IgD-negative memory B cell (primary cell): ENCODE measurements at places on chromosomes 2 and 18. TPM values are rescaled to one million over a fixed set of nuclear protein-coding genes. Genes with fewer than 3 reads are reported as not detected.

The SLC39A10 gene
- 11.2 TPM for polyA plus RNA-seq

The ACVR2A gene
- polyA plus RNA-seq: 0.59 TPM

The KLHL14 gene
- polyA plus RNA-seq: 22.5 TPM

The CHRNG gene
- not detected for polyA plus RNA-seq

The REG3G gene
- not detected for polyA plus RNA-seq

The GCKR gene
- polyA plus RNA-seq: not detected

The HOXD3 gene
- polyA plus RNA-seq: not detected

The LANCL1 gene
- polyA plus RNA-seq: 16.5 TPM

The IFIH1 gene
- polyA plus RNA-seq: 31.1 TPM
